ENCODE measurements at places on chromosomes 3 and 15.

DNA sequence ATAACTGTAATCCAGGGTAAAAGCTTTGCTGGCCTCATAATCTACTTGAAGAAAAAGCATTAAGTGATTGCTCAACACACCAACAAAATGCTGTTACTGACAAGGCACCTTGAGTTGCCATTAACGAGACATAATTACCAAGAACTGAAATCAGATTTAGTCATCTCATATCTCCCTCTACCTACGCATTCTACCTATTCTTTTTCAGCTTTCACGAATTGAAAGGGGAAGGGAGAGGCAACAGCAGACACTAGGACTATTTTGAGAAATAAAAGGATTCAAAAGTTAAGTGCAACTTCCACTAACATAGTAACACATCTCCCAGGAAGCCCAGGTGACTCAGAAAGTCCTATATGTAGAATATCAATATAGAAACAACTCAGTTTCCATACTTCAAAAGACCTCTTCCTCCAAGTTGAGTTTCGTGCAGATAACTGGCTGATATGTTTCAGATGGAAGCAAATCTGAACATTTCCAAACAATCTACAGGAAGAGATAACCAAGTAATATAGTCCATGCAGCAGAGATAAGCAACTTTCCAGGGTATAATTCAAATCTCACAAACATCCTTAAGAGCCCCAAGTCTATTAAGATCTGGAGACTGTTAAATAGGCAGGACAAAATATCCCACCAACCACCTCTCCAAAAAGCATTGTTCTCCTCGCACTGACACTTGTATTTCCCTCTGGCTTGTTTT lies 1.9 kb downstream of the OSBPL10 start:
- no peak for DNase-seq

DNA sequence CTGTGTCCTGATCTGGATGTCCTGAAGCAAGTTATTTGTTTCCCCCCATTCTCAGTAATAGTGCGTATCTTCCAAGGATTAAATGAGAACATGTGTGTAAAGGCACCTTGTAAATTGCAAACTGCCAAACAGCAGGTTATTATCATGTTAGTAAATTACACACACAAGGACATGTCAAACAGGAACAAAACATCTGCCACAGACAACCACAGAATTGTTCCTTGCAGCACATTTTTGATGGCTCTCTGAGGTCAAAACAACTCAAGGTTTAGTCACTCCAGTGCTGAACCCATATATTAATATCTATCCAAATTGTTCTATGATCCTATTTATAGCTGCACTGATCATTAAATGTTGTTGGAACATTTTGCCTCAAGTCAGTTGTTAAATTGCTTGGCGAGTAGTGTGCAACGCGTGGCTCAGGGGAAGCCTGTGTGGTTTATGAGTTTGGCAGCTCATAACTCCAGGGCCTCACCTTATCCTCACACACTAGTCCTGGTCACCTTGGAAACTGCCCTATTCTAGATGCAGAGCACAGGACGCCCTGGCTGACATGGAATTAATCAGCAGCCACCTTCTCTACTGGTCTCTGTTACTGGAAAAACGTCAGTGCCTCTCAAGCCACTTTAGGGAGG lies 46.3 kb upstream of the CDV3 start:
- no peak for DNase-seq

DNA sequence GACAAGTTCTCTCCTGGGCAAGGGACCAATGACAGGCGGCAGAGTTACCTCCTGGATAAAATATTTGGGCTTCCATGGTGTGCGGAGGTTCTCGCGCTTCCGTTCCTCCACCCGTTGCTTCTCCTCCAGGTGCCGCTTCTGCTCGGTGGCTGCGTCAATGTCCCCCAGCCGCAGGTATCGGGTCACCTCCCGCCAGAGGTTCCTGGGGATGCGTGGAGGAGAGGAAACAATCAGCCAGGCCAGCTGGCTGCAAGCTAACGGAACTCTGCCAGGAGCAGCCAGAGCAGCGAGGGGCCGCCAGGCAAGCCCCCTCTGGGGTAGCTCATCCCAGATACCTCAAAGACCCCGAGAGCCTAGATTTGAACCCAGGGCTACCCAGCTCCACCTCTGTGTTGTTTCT lies 131.3 kb downstream of the STT3B start:
- no peak for DNase-seq

GRCh38 chr3:193262707-193263106 lies 21.7 kb downstream of the PLAAT1 start:
- DNase-seq: no peak
